ENCODE measurements at places on chromosomes 4 and X. TPM values are rescaled to one million over a fixed set of nuclear protein-coding genes. Genes with fewer than 3 reads are reported as not detected.

Gene CITED1
- total RNA-seq, result not detected

Gene BEND4
- 0.23 TPM for total RNA-seq

Gene PTTG2
- 0.51 TPM for total RNA-seq

Gene IL2RG
- total RNA-seq, result not detected

Gene SPACA5
- not detected for total RNA-seq

Gene EPHA5
- total RNA-seq, result not detected

Gene SYP
- total RNA-seq, result 0.14 TPM

Gene ZNF732
- total RNA-seq, result 2.0 TPM
